ENCODE measurements at places on chromosomes 3 and 15.

GRCh38 chr15:66251790-66252684 lies 1.5 kb downstream of the MEGF11 start:
- DNase-seq = peak; percentile 12

DNA sequence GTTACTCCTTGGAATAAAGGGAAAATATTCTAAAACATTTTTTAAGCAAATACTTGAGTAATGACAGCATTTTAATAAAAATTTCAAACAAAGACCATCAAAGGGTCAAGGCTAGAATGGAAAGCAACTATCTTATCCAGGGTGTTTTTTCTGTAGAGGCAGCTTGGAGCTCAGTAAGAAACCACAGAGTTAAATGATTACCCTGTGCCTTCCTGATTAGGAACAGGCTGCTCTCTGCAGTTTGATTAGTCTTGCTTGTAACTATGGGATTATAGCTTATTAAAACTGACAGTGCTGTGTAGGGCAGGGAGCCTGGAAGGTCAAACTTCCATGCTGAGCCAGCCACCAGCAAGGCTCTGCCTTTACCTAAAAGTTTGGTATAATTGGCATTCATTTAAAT lies 33.1 kb downstream of the QTRT2 start:
- DNase-seq = no peak

- no peak for DNase-seq
These were observed 27.2 kb downstream of the PTX3 start for GRCh38 chr3:157463816-157464215.

DNA sequence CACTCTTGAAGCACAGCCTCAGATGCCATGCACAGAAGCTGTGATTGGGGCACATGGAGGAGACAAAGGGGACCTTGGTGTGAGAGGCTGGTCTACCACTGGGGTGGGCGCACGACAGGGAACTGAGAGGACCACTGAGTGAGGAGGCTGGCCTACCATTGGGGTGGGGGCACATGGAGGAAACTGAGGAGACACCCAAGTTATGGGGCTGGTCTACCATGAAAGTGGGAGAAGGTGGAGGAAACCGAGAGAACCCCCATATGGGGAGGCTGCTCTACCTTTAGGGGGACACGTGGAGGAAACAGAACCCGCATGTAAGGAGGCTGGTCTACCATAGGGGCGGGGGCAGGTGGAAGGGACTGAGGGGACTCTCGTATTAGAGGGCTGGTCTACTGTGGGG lies 153.4 kb downstream of the FBLN2 start:
- no peak for DNase-seq

GRCh38 chr3:9241956-9242355 lies 7.5 kb downstream of the SRGAP3 start:
- no peak for DNase-seq

- no peak for DNase-seq
These were observed 319.6 kb downstream of the ZBTB20 start for GRCh38 chr3:114827495-114827894.

All from stimulated activated CD8-positive, alpha-beta memory T cell treated with anti-CD3 and anti-CD28 coated beads, Interleukin-2, amount 100 ng/mL, for 1 hour (primary cell).